Neural crest cell (in vitro differentiated cells): ENCODE measurements at places on chromosomes 6 and 20.

DNA sequence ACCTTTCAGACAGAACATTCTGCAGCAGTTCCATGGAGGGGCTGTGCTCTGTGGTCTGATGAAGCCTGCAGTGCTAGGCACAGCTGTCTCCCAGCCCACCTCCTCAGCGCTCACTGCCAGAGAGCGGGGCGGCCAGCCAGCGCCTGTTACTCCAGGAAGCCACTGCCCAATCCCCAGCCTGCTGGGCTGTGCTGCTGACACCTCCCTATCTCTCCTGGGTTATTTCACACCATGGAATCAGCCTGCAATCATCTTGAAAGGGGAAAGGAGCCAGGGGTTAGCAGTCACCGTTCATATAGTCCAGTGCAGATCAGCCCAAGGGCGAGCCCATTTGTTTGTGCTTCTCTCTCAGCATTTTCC, 46.3 kb upstream of the NHSL1 start:
- DNase-seq = peak; percentile 48

DNA sequence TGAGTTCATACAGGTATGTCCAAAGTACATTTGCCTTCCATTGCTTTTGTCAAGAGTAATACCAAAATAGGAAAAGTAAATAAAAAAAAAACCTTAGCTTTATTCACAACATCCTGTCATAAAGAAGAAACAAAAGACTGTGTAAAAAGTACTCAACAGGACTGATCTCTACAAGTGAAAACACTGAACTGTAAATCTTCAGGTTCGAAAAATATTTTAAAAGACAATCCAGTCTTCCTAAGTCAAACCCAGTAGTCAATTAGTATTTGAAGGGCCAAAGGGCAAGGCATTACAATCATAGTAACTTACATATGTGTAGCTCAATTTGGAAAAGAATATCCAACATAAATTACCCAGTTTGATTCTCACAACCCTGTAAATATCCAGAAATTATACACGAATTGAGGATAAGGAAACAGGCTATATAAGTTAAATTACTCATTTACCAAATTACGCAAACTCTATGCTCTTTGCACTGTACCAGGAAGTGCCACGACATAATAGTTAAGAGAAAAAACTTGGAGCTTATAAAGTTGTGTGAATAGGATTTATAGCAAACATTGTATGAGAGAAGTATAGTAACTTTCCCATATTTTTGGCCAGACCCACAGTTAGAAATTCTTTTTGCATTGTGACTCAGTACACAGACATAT, 21.2 kb downstream of the PTPRK start:
- DNase-seq = no peak

GRCh38 chr6:113923526-113923925, 47.4 kb downstream of the HDAC2 start:
- no peak for DNase-seq

GRCh38 chr20:53736757-53737395, 143.2 kb upstream of the ZNF217 start:
- DNase-seq = no peak

DNA sequence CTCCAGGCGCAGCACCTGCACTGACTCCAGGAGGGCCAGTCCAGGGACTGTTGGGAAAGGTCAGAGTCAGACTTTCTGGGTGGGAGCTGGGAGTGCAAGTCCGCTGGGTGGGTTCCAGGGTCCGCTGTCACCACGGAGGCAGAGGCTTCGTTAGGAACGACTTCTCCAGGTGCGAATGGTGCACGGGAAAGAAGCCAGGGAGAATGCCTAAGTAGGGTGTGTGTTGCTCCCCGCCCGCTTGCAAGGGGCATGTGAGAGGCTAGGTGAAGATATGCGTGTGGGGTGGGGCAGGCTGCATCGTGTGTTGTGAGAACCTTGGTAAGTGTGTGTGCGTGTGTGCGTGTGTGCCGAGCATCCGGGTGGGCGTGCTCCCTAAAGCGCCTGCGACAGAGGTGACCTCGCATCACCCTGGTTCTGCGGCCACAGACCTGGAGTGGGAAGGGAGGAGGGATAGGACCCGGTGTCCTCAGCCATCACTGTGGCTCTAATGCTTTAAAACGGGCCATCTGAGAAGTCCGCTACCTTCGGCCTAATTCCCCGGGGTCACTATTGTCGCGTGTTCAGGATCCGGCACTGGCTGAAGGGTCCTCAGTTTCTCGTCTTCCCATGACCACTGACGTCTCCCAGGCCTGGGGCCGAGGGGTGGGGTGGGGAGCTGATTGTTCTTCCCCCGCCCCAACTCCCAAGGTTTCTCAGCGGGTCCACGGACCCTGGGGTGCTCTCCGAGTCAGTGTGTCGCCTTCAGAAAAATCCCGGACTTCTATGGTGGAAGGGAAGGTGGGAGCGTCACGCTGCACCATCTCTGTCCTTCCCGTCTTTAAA, 6.1 kb downstream of the SLC32A1 start:
- no peak for DNase-seq
